ENCODE measurements at places on chromosomes 2 and 18. TPM values are rescaled to one million over a fixed set of nuclear protein-coding genes. Genes with fewer than 3 reads are reported as not detected.

GRCh38 chr2:200406379-200406778, 99.9 kb downstream of the SPATS2L start:
- H3K36me3 ChIP-seq: no peaks in the 10 kb centered on the region
- DNase-seq: no peak

- DNase-seq: no peak
- no peak overlapping the region for H3K4me3 ChIP-seq
- H3K27me3 ChIP-seq: peaks cover 9% of the 10 kb centered on the region
- no peaks in the 10 kb centered on the region for H3K36me3 ChIP-seq
- H3K27ac ChIP-seq: no peak overlapping the region
These were observed 2.1 kb downstream of the GBX2 start for GRCh38 chr2:236165842-236166795.

DNA sequence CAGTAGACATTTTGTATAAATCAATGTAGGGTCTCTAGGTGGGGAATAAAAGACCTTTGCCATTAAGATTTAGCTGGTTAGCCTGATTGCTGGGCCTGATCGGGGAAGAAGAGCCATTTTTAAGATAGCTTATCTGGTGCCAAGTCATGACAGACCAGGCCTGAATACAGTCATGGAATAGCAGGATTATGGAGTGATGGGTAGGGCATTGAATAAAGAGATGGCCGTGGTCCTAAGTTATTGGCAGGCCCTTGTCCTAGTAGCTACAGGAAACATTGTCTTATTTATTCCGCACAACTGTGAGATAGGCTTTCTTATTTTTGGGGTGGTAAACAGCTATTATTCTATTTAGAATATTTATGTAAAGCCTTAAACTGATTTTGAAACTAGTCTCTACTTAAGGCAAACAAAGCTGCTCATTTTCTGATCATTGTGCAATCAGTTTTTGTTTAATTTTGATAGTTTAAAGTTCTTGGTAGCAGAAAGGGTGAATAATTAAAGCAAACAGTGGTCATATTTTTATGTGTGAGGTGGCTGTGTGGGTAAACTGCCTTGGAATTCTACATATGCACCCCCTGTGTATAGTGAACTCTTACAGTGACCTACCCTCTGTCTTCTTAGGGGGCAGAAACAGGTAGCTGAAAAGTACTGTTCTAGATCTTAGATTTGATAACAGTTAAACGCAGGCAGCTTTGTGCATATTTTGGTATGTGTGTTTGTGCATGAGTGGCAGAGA, 22.6 kb downstream of the ZNF236 start:
- no peaks in the 10 kb centered on the region for H3K27me3 ChIP-seq
- DNase-seq: no peak
- no peaks in the 10 kb centered on the region for H3K4me1 ChIP-seq
- H3K36me3 ChIP-seq: no peaks in the 10 kb centered on the region
- H3K4me3 ChIP-seq: no peak overlapping the region

GRCh38 chr18:77321823-77322805, 72.5 kb downstream of the GALR1 start:
- no peak for DNase-seq
- H3K4me3 ChIP-seq: no peak overlapping the region
- H3K4me1 ChIP-seq: no peaks in the 10 kb centered on the region
- H3K36me3 ChIP-seq: no peaks in the 10 kb centered on the region
- no peak overlapping the region for H3K27ac ChIP-seq

- H3K27ac ChIP-seq: peak overlapping the region; percentile 87
- no peaks in the 10 kb centered on the region for H3K27me3 ChIP-seq
- peaks cover 21% of the 10 kb centered on the region for H3K4me1 ChIP-seq
- DNase-seq: peak; percentile 21
These were observed 441 bp downstream of the MPHOSPH10 start for GRCh38 chr2:71130905-71131244.

DNA sequence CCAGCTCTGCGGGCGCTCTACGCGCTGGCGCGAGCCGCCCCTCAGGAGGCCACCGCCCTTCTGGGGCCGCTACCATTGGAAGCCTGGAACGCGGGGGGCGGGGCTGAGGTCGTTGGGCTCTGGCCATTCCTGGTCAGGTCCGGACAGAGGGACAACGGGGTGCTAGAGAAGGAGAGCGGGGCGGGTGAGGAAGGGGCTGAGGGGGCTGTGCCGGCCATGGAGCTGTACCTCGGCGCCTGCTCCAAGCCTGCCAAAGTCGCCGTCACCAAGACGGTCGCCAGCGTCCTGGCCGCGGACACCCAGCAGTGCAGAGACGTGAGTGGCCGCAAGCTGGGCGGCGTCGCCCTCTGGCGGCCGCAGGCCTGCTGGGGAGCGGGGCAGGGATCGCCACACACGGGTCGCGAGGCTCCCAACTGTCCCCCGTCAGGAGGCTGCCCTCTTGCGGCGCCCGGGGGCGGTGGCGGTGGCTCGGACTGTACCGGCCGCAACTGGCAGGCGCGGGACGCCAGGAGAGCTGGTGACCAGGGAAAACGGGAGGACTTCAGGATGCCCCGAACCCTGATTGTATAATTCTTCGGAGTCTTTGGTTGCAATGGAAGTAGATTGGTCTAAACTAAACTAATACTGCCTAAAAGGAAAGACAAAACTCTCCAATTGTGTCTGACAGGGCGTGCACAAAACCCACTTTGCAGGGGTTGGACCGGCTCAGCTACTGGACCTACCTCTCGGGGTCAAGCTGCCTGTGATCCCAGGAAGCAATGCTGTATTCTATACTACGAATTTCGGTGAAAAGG, at the start of gene FSIP2:
Gene FSIP2 (plus strand): TSS at position 126 of the 794 bp plus-strand sequence. CDS start 91 bp downstream, at position 217.
- no peaks in the 10 kb centered on the region for H3K36me3 ChIP-seq
- H3K27me3 ChIP-seq: no peaks in the 10 kb centered on the region
- H3K4me3 ChIP-seq: no peak within 1 kb of the TSS

DNA sequence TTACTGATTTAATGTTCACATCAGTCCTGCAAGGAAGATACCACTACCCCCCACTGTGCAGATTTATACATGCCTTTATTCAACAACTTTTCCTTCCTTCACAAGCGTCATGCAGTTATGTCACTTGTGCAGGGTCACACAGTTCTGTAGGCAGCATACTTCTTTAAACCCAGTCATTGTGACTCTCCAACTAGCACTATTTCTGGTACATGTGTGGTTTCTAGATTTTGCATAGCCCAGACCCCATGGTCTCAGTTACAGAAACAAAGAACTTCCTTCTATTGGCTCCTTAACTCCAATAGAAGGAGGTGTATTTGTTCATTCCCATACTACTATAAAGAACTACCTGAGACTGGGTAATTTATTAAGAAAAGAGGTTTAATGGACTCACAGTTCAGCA, 333.1 kb downstream of the ZNF516 start:
- no peak for DNase-seq
- H3K4me1 ChIP-seq: no peaks in the 10 kb centered on the region
- H3K27me3 ChIP-seq: no peaks in the 10 kb centered on the region
- no peaks in the 10 kb centered on the region for H3K36me3 ChIP-seq
- H3K27ac ChIP-seq: no peak overlapping the region

GRCh38 chr2:127063701-127064590, 43.0 kb downstream of the BIN1 start:
- no peak for DNase-seq
- no peak overlapping the region for H3K4me3 ChIP-seq
- H3K27ac ChIP-seq: no peak overlapping the region
- no peaks in the 10 kb centered on the region for H3K36me3 ChIP-seq

- no peaks in the 10 kb centered on the region for H3K4me1 ChIP-seq
- no peak for DNase-seq
- H3K27me3 ChIP-seq: no peaks in the 10 kb centered on the region
- H3K27ac ChIP-seq: no peak overlapping the region
These were observed 894.4 kb downstream of the BCL11A start for GRCh38 chr2:59658906-59659635.

DNA sequence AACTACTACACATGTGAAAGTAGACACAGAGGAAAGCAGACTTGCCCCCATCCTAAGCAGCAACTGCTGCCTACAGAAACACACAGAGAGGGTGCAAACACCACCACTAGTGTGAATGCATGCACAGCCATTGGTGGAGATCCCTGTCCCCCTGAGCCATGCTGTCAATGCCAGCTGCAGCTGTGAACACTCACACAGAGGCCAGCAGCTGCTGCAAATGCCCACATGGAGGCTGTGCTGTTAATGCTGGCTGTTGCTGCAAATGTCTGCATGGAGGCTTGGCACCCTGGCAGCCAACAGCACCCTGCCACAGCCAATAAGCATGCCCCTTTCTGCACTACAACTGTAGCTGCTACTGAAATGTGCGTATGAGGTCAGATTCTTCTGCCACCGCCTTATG, 355.0 kb downstream of the LNPK start:
- no peak for DNase-seq
- no peaks in the 10 kb centered on the region for H3K27me3 ChIP-seq
- no peaks in the 10 kb centered on the region for H3K4me1 ChIP-seq

DNA sequence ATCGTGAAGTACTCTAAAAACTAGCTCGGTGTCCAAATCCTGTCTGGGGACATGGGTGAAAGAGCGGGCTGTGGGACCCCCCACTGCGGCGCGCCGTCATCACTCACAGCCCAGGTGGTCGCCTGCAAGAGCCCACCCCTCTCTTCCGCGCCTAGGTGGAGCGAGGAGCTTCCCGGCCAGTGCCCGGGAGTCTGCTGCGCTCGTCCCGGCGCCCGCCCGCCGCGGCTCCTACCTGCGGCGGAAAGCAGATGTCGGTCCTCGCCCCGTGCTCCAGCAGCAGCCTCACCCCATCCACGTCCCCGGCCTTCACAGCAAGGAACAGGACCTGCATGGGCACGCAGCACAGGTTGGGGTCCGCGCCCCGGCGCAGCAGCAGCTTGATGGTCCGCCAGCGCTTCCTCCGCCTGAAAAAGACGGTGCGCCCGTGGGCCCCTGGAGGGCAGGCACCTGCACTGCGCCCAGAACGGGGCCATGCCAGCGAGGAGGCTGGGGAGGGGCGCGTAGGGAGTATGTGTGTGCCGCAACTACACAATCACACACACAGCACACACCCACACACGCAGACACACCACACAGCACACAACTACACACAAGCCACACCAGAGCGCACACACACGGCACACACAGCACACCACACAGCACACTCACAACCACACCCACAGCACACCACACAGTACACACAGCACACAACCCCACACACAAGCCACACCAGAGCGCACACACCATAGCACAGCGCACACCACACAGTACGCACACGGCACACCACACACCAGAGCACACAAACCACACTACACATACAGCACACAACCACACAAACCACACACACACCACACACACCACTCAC, 37.4 kb downstream of the ANKMY1 start:
- H3K4me3 ChIP-seq: no peak overlapping the region
- no peaks in the 10 kb centered on the region for H3K27me3 ChIP-seq
- no peak for DNase-seq
- no peaks in the 10 kb centered on the region for H3K36me3 ChIP-seq
- H3K27ac ChIP-seq: no peak overlapping the region
- no peaks in the 10 kb centered on the region for H3K4me1 ChIP-seq

GRCh38 chr2:3587021-3587420, 7.9 kb upstream of the COLEC11 start:
- H3K4me1 ChIP-seq: no peaks in the 10 kb centered on the region
- no peak for DNase-seq
- no peak overlapping the region for H3K4me3 ChIP-seq
- no peak overlapping the region for H3K27ac ChIP-seq

DNA sequence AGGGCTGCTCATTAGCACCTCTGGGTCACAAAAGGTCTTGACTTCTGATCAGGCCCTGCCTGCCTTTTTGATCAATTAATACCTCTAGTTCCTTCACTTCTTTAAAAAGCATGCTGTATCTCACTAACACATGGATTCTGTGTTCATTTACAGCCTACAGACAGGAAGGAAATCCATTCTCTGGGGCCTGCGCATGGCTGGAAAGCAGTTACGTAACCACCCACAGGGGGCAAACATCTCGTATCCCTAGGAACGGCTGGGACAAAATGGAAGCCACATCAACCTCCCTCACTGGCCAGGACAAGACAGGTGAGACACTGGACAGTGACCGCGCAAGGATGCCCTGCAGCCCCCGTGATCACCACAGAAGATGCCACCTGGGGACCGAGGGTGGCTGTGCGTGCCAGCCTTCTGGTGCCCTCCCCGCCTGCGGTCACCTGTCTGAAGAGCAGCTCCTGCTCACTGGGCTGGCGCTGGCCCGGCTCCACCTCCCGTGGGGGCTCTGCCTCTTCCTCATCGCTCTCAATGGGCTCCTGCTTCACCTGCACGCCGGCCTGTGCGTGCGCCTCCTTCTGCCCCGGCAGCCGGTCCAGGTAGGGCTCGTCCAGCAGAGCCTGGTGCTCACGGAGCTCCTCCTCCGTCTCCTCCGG, 266.9 kb downstream of the TWIST2 start:
- no peak overlapping the region for H3K4me3 ChIP-seq
- no peak overlapping the region for H3K27ac ChIP-seq
- no peaks in the 10 kb centered on the region for H3K27me3 ChIP-seq
- no peak for DNase-seq
- H3K36me3 ChIP-seq: no peaks in the 10 kb centered on the region
- H3K4me1 ChIP-seq: no peaks in the 10 kb centered on the region

Gene VSNL1
- polyA plus RNA-seq: not detected

Gene TEKT4
- not detected for polyA plus RNA-seq

DNA sequence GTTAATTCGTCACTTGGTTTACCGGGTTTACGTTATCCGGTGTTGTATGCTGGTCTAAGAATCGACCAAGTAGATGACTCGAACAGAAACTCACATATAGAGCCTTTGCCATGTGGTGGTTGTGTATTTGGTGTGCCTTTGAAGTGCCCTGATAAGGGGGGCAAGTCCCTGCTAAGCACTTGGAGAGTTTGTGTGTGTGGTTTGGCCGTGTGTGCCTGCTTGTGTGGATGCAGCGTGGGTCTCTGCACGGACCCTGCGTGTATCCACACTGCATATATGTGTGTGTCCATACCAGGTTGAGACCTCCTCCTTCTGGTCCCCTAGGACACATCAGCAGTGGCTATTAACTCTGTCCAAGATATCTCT, 2.4 kb upstream of the CELF4 start:
- peaks cover 3% of the 10 kb centered on the region for H3K27me3 ChIP-seq
- no peaks in the 10 kb centered on the region for H3K4me1 ChIP-seq
- no peaks in the 10 kb centered on the region for H3K36me3 ChIP-seq
- H3K4me3 ChIP-seq: no peak overlapping the region
- H3K27ac ChIP-seq: no peak overlapping the region

GRCh38 chr2:12131975-12132374, 385.5 kb downstream of the LPIN1 start:
- H3K4me3 ChIP-seq: no peak overlapping the region
- no peaks in the 10 kb centered on the region for H3K36me3 ChIP-seq
- H3K4me1 ChIP-seq: peaks cover 17% of the 10 kb centered on the region

Gene SAG
- not detected for polyA plus RNA-seq

Gene COLEC11
- not detected for polyA plus RNA-seq

GRCh38 chr18:56402872-56403516, 235.4 kb downstream of the TXNL1 start:
- H3K27ac ChIP-seq: no peak overlapping the region
- no peaks in the 10 kb centered on the region for H3K36me3 ChIP-seq

Gene ATF2
- 29.6 TPM for polyA plus RNA-seq

- DNase-seq: no peak
- H3K27ac ChIP-seq: no peak overlapping the region
- H3K4me1 ChIP-seq: no peaks in the 10 kb centered on the region
- no peaks in the 10 kb centered on the region for H3K36me3 ChIP-seq
- peaks cover 8% of the 10 kb centered on the region for H3K27me3 ChIP-seq
- no peak overlapping the region for H3K4me3 ChIP-seq
These were observed 372.8 kb downstream of the MTX2 start for GRCh38 chr2:176642074-176642473.

Data from naive thymus-derived CD4-positive, alpha-beta T cell (primary cell).